ENCODE measurements at places on chromosomes 11 and 22.

DNA sequence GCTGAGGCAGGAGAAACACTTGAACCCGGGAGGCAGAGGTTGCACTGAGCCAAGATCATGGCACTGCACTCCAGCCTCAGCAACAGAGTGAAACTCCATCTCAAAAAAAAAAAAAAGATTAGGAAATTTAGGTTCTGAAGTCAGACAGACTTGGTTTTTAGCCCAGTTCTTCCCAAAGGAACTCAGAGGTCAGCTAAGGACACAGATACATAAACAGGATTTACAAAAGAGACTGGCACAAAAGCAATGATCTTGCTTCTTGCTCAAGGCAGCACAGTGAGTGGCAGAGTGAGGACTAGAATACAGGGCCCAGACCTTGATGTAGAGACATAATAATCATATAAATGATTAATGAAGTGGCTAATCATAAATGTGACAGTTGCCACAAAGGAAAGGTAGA, 25.4 kb upstream of the RRAS2 start:
- no peak for DNase-seq

DNA sequence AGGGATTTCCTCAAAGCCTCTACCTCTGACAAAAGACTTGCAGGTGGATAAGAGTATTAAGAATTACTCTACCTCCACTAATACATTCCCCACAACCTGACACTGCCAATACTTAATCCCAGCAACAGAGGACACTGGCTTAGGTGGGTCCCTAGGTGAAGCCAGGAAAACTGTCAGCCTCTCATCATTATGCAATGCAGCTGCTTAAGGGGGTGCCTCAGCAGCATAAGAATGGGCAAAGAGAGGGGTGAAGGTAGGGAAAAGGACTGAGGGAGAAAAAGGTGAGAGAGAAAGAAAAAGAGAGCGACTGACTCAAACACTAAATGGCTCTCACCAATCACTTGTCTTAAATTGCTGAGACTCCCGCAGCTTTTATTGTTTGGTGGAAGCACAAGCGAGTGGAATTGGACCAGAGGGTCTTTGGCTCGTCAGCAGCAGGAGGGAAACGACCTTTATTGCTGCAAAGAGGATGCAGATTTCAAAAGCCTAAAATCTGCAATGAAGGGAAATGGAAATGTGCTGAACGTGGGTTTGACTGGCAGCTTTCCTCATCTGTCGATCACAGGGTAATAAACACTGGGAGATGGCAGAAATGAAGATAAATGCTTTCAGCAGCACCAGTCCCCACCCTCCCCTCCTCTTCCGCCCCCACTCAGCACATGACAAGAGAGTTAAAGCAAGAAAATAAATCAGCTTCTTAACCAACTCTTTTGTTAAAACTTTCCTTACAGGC, 64.9 kb upstream of the CHRM4 start:
- no peak for DNase-seq

DNA sequence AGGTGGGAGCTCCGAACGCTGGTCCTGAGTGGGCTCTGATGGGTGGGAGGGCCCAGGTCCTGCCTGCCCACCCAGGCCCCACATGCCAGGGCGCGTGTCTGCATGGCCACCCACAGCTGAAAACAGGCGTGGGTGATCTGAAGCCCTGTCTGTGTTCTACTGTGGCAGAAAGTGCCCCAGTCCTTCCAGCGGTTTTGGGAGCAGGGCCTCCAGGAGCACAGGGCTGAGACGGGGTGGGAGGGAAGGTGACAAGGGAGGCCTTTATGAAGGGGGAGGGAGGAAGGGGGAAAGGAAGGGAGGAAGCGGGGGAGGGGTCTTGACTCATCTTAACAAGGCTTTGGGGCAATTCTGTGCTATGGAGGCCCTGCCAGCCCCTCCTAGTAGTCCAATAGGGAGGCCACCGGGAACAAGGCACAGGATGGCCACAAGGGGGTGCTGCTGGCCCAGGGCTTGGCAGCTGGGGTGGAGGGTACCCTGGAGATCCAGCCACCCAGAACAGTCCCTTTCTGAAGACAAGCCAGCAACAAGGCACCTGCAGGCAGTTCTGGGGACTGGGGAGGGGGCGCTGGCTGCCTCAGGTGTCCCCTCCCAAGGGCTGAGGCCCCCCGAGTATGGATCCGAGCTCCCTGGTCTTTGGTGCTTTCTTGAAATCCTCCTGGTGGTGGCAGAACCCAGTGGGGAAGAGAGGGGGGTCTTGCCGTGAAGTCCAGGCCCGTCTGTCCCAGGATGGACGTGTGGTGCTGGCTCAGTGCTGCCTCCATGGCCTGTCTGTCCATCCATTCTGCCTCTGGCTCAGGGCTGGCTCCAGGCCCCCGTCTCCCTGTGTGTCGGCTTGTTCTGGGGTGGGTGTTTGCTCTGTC, 6.3 kb upstream of the FADS3 start:
- DNase-seq = peak; percentile 45

DNA sequence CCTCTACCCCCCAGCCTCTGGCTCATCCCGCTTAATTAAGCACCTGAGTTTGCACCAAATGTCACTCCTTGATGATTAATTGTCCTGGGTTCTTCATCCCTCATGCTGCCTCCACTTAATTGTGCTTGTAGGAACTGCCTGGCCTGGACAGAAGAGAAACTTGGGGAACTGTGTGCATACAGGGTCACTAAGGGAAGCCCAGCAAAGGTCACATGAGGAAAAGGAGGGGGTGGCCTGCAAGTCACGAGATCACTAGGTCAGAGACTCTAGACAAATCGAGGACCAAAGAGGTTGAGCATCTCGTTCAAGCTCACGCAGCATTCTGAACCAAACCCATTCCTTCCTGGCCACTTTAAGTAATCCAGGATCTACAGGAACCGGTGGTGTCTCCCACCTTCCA, 75.8 kb downstream of the PDE2A start:
- no peak for DNase-seq

GRCh38 chr11:2149864-2150847, 10.9 kb downstream of the INS start:
- no peak for DNase-seq

- no peak for DNase-seq
Measured at GRCh38 chr22:36201630-36202319, at the start of gene APOL4. Gene APOL4 (minus strand): TSS chr22:36201809. CDS start chr22:36201734, 75 bp downstream.

DNA sequence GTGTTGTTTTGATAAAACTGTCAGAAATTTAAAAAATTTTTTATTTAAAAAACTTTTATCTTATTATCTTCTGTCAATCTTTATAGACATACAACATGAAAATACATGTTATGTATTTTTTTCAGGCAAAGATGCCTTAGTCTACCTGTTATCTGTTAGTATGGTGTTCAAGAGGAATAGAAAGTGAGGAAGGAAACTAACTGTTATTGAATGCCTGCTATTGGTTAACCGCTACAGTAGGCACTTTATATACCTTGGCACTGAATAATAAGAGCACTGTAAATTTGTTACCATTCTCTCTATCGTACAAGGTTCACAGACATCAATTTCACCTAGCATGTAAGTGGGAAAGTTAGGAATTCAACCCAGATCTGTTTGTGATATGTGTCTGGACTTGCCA, 272.1 kb upstream of the CCDC90B start:
- no peak for DNase-seq

DNA sequence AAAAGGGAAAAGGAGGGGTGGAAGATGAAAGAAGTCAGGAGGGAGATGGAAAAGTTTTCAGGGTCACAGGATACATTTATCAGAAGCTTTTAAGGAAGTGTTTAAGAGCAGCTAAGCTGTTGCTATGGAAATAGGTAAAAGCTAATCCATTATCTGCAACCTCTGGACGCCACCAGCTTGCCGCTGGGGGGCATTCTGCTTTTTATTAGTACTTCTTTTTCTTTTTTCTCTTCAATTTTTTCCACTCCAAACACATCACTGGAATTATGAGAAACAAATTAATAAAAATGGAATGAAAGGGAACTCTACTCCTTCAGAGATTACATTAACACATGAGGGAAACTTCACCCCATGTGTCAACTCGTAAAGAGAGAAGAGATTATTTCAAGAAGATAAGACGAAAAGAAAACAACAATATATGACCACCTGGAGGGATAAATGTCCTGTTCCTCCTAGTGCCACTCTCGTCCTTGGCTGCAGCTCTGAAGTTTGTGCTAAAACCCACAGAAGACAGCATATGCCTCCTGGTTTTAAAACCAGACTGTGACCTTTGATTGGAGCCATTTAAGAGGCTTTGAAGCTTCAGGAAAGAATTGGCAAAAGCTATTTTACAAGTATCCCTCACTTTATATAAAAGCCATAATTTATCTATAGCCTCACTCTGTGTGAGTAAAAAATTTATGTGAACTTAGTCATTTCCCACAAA, 972.8 kb downstream of the OPCML start:
- DNase-seq = no peak

DNA sequence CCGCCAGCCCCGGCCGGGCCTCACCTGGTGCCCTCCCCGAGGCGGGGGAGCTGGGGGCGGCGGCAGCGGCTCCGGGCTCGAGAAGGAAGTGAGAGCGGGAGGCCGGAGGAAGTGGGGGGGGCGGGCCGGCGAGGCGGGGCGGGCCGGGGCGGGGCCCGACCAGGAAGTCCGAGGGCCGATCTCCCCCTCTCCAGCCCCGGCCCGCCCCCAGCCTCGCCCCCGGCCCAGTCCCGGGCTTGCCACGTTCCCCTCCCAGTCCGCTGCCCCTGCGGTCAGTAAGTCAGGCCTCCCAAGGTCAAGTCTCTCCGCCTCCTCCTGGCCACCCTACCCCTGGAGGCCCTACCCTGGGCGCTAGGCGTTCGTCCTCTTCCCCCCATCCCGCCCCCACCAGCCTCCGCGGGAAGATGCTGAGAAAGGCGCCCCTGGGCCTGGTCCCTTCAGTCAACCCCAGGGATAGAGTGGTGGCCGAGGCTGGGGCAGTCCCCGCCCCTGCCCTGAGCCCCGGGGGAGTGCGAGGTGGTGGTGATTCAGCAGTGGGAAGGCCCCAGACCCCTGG, at the start of gene RHOG:
Gene RHOG, minus strand, starts transcription at position 90 of the 556 bp plus-strand sequence. CDS start 12,821 bp downstream, outside the sequence.
- DNase-seq = peak; percentile 89

DNA sequence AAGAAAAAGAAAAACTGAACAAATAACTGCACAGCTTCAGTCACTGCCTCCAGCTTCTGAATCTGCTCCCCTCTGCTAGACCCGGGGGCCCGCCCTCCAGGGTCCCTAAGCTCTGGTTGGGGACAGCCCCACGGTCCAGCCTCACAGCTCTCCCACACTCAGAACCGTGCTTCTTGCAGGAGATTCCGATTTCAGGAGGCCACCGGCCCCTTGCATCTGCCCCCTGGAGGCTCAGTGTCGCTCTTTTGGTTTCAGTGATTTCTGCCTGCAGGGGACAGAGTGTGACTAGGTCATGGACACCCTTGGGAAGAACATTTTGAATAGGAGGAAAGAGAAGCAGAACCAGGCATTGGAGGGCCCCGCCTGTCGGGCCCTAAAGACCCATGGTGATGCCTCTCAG, 23.1 kb upstream of the RPS3 start:
- DNase-seq = no peak

DNA sequence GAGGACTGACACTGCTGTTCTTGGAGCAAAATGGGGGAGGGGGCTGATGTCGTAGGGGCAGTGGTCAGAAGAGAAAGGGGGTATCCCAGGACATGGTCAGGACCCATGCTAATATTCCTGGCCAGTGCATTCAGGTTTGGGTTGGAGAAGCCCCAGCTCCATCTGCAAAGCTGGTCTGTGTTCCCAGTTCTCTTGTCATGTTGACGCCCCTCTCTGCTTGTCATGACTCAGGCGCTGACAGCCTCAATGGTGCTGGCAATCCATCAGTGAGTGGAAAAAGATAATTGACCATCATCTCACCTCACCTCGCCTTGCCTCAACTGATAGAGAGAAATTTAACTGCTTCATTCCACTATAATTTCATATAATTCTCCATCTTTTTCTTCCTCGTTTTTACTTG, 283.1 kb upstream of the CADM1 start:
- no peak for DNase-seq

DNA sequence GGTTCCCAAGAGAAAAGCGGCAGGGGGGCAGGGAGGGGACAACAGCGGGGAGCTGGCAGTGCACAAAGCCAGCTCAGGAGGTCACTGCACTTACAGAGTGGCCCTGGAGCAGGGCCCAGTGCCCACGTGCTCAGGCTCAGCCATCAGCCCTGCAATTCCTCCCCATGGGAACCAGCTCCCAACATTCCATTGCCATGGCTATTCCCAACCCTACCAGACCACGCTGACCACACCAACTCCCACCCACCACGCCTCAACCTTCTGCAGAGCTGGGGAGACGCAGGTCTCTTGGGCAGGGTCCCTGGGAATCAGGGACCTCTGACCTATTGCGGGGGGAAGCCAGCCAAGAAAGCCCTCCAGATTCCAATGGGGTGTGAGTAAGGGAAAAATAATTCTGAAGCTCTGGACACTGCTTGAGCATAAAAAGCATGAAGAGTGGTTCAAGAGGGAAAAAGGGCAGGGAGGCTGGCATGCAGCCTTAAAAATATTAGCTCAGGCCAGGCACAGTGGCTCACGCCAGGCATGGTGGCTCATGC, 38.3 kb upstream of the TFIP11 start:
- no peak for DNase-seq

DNA sequence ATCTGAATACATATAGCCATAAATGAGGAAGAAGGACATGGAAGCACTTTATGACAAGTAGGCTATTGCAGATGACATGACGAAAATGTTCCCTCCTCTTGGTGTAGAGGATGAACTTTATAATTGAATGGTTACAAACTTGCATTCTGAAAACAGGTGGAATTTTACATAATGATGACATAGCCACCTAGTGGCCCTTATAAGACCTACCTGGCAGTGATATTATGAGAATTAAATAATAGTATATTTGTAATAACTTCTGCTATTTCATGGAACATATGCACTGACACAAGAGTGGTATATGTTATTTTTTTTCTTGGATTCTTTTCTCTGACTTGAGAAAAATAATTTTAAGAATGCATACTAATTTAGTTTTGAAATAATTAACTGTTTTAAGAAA, 22.9 kb downstream of the TRIM22 start:
- peak; percentile 30 for DNase-seq

- peak; percentile 79 for DNase-seq
Measured at GRCh38 chr11:113305440-113306336, 8.7 kb upstream of the TTC12 start.

DNA sequence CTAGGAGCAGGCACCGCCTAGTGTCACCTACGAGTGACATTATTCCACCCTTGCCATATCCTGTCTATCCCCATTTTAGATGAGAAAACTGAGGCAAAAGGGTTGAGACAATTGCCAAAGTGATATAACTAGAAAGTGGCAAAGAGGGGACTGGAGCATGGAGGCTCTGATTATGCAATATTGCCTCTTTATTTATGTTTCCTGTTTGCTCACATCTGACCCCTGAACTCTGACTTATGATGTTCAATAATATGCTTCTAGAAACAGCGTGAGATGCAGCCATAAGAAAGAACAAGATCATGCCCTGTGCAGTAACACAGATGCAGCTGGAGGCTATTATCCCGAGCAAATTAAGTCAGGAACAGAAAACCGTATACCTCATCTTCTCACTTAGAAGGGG, 7.7 kb downstream of the ELF5 start:
- DNase-seq = no peak

All from RWPE1 (cell line).